ENCODE measurements at places on chromosomes 11 and 22.

- DNase-seq, result peak; percentile 35
These were observed 47.0 kb upstream of the SUSD2 start for GRCh38 chr22:24134090-24134846.

DNA sequence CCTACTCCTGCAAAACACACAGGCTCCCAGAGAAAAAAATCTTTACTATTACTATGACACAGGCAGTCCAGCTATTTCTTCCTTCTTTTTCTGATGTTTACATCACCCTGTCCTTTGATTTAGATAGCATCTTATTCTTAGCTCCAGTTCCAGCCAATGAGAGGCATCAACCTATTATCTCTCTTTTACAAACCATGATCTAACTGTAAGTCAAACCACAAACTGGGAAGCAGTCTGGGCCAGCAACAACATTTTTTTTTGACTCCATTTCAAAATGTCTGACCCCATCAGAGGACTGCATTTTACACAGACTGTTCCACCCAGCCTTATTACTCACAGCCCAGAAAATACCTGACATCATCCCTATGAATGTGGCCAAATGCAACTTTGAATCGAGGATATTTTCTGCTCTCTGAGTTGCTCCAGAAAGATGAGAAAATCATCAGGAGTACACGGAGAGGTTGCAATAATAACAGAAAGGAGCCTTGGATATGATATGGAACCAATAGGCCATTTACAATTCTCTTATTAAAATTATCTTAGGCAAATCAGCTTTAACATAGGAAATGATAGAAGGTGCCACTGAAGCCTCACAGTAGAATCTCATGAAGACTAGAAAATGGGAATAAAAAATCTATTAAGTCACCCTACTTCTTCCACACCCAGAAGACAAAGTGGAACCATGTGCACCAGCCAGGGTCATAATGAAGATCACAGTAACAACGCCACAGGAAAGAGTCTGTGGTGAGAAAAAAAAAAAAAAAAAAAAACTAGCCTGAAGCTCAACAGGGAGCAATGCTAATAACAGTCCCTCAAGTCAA is 21.2 kb downstream of the TBRG1 start:
- DNase-seq, result peak; percentile 96

GRCh38 chr11:19200410-19201201 is 1.2 kb downstream of the CSRP3 start:
- DNase-seq, result peak; percentile 47

- no peak for DNase-seq
These were observed 89.6 kb downstream of the FANCF start for GRCh38 chr11:22536071-22536470.

- DNase-seq, result no peak
These were observed 165.8 kb downstream of the MAML2 start for GRCh38 chr11:96177146-96177545.

DNA sequence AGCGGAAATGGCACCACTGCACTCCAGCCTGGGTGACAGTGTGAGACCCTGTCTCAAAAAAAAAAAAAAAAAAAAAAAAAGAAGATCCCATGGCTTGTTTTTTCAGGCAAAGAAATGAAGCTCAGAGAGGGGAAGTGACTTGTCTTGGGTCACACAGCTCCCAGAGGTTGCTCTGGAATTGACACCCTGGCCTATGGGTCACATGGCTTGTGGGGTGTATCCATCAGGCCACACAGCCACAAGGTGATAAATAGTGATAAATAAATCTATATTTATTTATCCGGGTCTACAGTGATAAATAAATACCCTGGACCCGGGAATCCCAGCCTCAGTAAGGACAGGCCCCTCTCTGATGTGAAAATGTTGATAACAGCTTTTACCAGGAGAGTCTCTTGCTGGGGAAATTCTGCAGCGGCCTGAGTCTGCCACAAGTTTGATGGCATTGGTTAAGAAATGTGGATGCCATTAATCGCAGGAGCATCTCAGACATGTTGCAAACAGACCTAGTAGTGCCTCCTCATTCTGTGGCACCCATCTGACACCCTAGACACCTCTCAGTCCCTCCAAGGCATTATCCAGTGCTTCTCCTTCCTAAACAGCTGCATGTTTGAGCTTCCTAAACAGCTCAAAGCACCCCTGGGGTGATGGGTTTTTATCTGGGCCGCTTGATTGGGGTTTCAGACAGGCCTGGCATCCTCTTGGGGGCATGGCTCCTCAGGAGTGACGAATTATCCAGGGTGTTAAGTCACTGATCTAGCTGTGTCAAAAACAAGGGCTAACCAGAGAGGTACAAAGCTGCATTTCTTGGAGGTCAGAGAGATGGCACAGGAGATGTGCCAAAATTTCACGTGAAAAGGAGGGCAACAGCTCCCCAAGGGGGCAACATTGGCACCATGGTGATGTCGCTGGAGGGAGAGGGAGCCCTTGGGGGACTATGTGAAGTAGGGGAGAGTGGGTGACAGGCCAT is 1.9 kb upstream of the EMID1 start:
- DNase-seq, result no peak

- no peak for DNase-seq
These were observed 2.7 kb downstream of the MDK start for GRCh38 chr11:46383974-46384701.

DNA sequence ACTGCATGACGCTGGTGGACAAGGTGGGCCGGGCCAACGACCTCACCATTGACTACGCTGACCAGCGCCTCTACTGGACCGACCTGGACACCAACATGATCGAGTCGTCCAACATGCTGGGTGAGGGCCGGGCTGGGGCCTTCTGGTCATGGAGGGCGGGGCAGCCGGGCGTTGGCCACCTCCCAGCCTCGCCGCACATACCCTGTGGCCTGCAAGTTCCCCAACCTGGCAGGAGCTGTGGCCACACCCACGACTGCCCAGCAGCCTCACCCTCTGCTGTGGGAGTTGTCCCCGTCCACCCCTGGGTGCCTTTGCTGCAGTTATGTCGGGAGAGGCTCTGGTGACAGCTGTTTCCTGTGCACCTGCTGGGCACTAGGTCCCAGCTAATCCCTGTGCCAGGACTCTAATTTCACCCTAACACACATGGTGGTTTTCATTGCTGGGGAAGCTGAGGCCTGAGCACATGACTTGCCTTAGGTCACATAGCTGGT is 49.0 kb upstream of the PPP6R3 start:
- DNase-seq, result no peak

All from amniotic epithelial cell (primary cell).